ENCODE measurements at places on chromosomes 3 and 15.

GRCh38 chr3:113673593-113673992 is 22.8 kb downstream of the USF3 start:
- DNase-seq: no peak

- DNase-seq: no peak
These were observed 77.2 kb upstream of the RNU6-1 start for GRCh38 chr15:67917037-67917436.

DNA sequence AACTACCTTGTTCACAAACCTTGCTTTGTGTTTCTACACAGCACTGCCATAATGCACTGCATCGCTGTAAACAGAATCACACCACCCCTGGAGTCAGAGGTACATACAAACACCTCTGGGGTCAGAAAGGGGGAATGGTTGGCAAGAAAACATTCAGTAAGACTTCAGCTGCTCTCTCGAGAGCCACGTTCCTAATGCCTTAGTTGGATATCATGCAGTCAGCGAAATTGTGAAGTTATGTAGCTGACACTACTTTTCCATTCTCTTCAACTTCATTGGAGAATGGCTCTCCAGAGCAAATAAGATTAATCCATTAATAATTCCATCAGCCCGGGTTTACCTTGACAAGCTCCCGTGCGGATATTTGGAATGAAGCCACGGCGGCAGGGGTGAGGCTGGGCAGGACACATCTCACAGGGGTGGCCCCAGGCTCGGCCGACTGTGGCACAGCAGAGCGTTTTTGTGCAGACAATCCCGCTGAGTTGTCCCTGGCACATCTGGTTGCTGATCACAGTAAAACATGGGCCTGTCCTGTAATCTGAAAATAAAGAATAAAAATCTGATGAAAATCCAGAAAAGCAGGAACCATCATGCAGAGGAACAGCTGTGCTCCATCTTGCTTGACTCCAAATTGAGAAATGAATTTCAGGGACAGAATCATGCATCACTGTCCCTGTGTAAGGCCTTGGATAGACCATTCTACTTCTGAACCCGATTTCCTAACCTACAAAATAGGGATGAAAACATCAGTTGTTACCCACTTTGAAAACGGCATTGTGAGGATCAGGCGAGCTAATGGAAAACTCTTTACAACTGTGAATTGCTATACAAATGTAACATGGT is 108.0 kb downstream of the FBN1 start:
- peak; percentile 52 for DNase-seq

DNA sequence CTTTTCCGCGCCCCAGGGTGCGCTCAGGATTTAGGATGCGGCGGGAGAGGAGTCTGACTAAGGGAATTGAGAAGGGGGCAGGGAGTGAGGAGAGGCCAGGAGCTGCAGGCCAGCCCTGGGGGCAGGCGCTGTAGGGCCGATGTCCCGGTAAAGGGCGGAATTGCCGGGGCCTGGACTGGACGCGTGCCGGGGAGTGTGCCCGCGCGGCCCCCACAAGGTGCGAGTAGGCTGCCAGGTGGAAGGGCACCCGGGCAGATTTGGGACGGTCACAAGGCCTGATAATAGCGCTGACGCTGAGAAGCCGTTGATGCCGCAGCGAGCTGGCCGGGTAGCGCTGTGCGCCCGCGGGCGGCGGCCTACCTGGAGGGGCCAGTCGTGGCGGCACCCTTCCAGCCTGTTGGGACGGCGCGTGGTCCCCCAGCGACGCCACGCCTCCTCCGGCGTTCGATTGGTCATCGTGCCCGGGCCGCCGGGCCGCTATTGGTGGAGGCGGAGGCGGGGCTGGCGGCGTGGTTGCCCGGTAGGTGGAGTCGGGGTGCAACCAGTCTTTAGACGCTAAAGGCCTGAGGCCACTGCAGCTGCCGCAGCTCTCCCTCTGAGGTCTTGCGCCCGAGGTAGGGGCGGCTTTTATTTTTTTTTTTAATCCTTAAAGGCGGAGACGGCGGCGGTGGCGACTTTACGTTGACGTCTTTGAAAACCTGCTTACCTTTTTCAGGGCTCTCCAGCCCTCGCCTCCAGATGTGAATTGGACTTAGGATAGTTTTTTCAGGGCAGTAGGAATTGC is 903 bp downstream of the SLC25A38 start:
- DNase-seq: peak; percentile 92

- no peak for DNase-seq
These were observed 258.4 kb downstream of the CHL1 start for GRCh38 chr3:454986-455385.

- DNase-seq: peak; percentile 31
These were observed 63.4 kb upstream of the VEPH1 start for GRCh38 chr3:157566596-157566995.

GRCh38 chr15:59998305-59998949 is 5.7 kb upstream of the FOXB1 start:
- DNase-seq: no peak

DNA sequence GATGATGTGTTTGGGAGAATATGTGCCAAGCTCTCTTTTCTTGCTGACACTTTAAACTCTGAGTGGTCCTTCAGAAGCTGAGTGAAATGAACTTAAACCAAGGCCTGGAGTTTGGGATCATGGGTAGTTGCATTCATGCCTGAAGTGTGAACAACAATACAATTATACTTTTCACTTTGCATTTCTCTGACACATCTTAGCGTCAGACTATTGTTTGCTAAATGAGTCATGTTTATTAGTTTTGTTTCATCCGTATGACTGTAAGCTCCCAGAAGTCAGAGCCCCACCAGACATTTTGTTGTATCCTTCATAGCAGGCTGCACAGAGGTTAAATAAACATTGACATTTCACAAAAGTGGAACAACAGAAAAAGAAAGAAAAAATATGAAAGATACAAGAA is 542.6 kb downstream of the TUSC7 start:
- peak; percentile 3 for DNase-seq

DNA sequence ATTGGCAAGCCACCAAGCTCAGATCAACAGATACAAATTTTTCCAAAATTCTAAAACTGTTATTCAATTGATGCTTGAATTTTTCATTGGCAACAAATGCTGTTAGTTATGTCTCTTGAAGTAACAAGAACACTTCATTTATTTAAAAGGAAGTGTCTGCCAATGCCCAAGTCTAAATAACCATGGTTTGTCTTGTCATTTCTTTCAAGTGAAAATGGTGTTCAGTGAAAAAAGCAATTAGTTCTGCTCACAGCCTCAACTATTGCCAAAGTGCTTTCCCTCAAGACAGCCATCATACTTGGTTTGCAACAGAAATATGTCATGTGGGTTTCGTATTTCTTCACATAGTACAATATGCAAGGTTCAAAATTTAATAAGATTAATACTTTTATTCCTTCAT is 312.6 kb upstream of the LMCD1 start:
- no peak for DNase-seq

DNA sequence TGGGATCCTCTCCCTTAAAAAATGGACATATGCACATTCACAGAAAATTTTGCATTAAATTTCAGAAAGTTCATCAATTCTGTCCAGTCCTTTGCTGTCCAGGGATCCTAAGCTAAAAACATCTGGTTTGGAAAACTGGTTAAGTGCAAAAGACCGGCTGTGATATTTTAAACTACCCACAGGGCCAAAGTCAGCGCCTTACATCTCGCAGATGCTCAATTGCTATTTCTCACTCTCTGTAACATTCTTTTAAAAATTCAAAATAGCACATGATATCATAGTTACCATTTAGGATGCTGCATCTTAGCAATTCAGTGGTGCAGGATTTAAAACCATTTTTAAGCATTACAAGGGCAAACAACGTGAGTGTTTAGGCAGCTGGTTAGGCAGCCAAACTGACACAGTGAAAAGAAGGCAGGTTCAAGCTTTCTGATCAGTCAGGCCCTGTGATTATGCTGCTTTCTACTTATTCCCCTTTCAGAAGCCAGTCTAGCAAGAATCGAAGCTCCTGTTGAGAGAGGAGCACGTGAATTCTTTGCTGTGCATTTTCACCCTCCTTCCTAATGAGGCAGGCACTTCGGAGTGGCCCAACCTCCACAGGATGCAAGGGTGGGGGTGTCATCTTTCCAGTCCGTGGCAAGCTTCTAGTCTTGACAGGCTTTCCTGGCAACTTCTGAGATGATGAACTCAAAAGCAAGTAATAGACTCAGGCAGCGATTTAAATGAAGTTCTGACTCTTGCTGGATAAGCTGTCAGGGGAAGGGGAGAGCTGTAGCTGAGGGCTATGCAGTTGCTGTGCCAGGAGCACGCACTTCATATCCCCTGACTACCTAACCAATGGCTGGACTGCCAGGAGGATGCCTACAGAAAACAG is 8.8 kb downstream of the PRICKLE2 start:
- peak; percentile 55 for DNase-seq

DNA sequence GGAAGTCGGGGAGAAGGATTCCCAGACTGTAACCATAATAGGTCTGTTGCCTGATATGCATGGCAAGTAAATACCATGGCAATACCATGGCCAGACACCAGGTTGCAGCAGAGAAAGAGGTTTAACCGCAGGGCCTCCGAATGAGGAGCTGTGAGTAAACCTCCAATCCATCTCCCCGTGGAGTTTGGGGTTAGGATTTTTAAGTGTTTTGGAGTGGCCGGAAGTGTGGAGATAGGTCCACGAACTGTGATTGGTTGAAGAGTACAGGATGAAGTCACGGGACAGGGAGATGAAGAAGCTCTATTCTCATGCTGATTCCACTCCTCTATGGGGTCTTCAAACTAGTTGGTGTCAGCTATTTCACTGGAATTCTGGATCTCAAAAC is 127.9 kb downstream of the ST8SIA2 start:
- DNase-seq: peak; percentile 88

DNA sequence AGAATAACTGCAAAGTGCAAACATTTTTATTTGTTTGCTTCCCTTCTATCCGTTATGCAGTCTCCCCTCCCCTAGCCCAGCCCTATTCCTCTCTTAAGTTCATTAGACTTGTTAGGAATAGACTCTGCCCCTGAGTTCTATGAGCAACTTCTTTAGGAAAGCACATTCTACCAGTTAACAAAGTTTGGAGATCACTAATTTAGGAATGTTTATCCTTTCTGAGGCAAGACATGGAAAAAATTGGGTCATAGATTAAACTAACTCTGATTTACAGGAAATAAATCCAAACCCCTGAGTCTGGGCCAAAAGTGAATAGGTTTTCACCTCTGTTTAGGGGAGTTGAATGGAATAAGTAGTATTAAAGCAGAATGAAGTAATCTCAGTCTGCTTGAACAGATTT is 34.4 kb downstream of the C3orf80 start:
- DNase-seq: peak; percentile 7

GRCh38 chr15:41905036-41905793 is 11.4 kb upstream of the SPTBN5 start:
- no peak for DNase-seq

DNA sequence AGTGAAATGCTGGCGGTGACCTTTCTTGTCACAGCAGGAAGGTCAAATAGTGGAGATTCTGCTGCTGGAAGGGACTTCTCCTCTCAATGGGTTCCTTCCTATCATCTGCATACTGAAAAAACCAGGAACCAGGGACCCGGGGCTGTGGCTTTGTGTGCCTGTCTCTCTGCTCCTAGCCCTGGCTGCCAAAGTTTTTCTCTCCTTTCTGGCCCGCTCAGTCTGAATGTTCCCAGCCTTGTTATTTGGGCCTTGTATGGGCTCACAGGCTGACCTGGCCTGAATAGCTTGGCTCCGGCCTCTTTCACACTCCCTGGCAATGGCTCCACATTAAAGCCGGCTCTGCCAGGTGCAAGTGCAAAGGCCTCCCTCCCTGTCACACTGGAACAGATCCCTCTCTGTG is 94.7 kb downstream of the LRIG1 start:
- no peak for DNase-seq

- DNase-seq: no peak
These were observed 18.0 kb upstream of the ADGRG7 start for GRCh38 chr3:100591411-100591810.

- no peak for DNase-seq
These were observed 18.3 kb downstream of the UBAP1L start for GRCh38 chr15:65096481-65097385.

DNA sequence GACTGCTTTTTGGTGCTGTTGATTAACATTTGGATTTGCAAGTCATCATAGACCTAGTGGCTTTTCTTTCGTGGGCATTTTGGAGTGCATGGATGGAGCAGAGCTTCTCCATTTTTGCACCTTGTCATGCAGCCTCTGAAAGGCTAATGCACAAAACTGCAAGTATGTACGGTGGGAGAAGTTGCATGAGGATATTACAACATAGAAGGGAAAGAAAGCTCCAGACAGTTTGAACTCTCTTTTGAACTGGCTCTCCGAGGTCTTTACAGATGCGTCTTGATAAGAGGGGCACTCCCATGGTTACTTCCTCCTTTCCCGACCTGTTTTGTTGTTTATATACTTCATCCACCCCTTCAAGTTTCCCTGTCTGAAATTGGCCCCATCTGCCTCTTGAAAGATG is 147.1 kb upstream of the GBE1 start:
- DNase-seq: no peak

DNA sequence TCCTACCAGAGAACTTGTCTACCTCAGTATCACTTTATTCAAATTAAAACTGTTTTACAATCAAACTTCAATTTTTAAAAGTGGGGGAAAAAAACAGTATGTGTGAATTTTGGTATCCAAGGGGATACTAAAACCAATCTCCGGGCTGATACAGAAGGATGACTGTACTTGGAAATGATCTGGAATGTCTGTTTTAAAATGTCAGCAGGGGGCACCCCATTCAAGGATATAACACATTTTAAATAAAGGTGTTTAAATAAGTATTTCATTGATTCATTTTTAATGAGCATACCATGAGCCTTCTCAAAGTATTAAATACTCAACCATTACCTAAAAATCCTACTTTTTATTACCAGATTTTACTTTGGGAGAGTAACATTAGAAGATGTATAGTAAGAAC is 67.9 kb downstream of the ULK4 start:
- peak; percentile 79 for DNase-seq

- no peak for DNase-seq
These were observed 502 bp downstream of the DPH3 start for GRCh38 chr3:16264174-16264707.

DNA sequence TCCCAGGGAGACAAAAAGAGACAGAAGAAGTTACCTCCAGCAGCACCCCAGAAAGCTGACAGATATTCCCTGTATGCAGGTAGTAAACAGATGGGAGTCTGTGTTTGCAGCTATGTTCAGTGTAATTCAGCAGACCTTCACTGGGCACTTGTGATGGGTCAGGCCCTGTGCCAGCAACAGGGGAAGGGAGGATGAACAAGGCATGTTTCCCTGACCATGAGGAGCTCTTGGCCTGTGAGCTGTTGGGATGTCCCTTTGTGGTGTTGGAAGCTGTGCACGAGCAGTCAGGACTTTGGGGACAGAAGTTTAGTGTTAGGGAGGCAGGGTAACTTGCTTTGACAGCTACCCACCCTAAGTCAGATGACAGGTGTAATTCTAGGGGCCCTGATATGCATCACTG is 106.0 kb upstream of the TRIM42 start:
- DNase-seq: no peak

- no peak for DNase-seq
These were observed 82.7 kb downstream of the IGF1R start for GRCh38 chr15:98730860-98731711.

DNA sequence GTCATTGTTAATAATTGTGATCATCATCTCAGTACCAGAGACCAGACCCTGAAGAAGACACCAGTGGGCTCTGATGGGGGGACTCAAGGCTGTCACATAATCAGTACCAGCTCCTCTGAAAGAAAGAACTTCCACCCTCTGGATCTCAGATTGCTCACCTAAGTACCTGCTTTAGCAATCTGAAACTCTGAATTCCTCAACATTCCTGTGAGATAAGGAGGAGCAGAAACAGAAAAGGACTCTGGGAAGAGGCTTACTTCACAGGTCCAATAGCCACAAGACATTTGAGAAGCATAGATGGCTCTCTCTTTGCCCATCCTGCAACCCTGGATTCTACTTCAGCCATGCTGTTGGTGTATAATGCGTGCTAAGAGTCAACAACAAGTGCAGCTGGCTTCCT is 44.0 kb upstream of the OXTR start:
- DNase-seq: no peak

Data from fibroblast of pulmonary artery (primary cell).